Frontal cortex (tissue), 4 donors: ENCODE measurements at places on chromosomes 3 and 15. TPM values are rescaled to one million over a fixed set of nuclear protein-coding genes. Genes with fewer than 3 reads are reported as not detected.

The BHLHE40 gene
- total RNA-seq = 2.9 TPM

The HGD gene
- total RNA-seq = under 0.01 TPM

The DPPA4 gene
- total RNA-seq = 1.6 TPM

The TM6SF1 gene
- 27.7 TPM for total RNA-seq

The SPATA12 gene
- not detected for total RNA-seq

The BOC gene
- 3.3 TPM for total RNA-seq

The ATG3 gene
- total RNA-seq = 51.8 TPM

The SSR3 gene
- 115 TPM for total RNA-seq

The AADACL2 gene
- total RNA-seq = not detected

The ASB14 gene
- under 0.01 TPM for total RNA-seq

The DNAH12 gene
- 0.82 TPM for total RNA-seq

The LPCAT4 gene
- 10.6 TPM for total RNA-seq

The TGM4 gene
- not detected for total RNA-seq

The KNG1 gene
- total RNA-seq = not detected

The CACNA2D3 gene
- 30.6 TPM for total RNA-seq

The CFAP20DC gene
- total RNA-seq = 2.0 TPM

The SYNPR gene
- 119 TPM for total RNA-seq

The C2CD4B gene
- 0.41 TPM for total RNA-seq

The EAF1 gene
- 33.0 TPM for total RNA-seq

The SPINK8 gene
- total RNA-seq = not detected

The KCNH8 gene
- total RNA-seq = 11.0 TPM

The CRELD1 gene
- total RNA-seq = 15.5 TPM

The MYH15 gene
- total RNA-seq = 0.41 TPM

The SLCO3A1 gene
- total RNA-seq = 9.8 TPM

The TEX55 gene
- total RNA-seq = not detected
